ENCODE measurements at places on chromosomes 13 and 19.

- no peak for DNase-seq
Observed at GRCh38 chr13:42615691-42616090, 41.7 kb downstream of the TNFSF11 start.

DNA sequence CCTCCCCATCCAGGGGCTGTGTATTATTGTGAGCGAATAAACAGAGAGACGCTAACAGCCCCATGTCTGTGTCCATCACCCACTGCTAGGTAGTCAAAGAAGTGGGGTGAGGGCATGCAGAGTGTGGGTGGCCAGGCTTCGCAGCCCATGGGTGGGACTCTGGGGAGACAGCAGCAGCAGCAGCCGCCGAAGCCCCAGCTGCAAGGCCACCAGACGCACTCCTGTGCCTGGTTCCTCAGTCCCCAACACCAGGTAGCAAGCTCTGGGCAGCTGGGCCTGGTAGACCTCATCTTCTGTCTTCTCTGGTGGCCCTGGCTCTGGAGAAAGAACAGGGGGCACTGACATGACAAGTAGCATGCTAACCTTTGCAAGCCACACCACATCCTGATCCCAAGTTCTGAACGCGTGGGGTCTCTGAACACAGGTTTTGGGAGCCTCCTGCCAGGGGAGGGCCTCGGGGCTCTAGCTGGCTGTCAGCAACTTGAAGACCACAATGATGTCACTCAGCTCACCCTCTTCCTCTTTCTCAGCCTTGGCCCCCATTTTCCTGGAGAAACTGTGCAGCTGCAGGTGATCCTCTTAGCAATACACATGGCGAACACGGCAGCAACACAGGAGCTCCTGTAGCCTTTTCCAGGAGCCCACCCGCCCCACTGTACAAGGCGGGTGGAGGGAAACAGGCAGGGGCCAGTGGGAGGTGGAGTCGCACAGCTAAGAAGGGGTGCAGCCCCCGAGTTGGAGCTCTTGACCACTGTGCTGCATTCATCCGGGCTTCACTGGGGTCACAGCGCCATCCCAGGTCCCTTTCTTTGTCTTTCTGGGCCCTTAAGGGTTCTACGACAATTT lies 5.8 kb downstream of the FUZ start:
- DNase-seq: no peak

DNA sequence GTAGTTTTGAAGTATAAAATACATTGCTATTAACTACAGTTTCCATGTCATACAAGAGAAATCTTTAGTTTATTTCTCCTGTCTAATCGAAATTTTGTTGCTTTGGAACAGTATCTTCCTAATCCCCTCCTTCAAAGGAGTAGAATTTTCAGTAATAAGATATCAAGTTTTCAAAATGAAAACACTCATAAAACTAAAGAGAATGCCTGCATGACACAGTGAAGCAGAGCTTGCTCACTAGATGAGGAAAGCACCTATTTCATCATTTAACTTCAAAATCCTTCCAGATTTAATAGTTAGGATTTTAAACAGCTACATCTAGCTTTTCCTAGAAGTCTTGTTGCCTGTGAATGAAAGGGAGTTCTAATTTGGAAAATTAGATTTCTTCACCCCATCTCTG lies 80.8 kb downstream of the TNFSF11 start:
- DNase-seq: no peak

DNA sequence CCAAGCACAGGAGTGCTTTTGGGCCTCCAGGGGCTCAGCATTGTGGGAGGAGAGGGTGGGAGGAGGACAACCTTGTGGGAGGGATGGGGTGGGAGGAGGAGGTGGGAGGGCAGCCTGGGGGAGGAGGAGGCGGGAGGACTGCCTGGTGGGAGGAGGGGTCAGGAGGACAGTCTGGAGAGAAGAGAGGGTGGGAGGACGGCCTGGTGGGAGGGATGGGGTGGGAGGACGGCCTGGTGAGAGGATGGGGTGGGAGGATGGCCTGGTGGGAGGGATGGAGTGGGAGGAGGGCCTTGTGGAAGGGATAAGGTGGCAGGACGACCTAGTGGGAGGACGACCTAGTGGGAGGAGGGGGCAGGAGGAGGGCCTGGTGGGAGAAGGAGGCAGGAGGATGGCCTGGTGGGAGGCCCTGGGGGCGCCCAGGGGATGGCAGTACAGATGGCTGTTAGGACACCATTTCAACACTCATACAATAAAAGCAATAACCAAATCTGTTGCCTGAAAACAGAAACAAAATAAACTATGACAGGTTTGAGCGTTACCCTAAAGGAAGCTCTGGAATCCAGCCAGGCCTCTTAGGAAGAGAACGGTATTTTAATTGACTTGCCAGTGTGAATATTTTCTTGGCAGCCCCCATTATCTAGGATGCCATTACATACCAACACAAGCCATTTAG lies 63.7 kb downstream of the CRYL1 start:
- DNase-seq: no peak

- no peak for DNase-seq
Observed at GRCh38 chr13:21749410-21749809, 78.5 kb downstream of the FGF9 start.

Measured in stimulated activated CD8-positive, alpha-beta memory T cell treated with anti-CD3 and anti-CD28 coated beads, Interleukin-15, amount 100 ng/mL, for 4 hours (primary cell).